ENCODE measurements at places on chromosomes 12 and 14.
A peak's percentile ranks its signal among the peaks of the same experiment; 100 is the strongest.

DNA sequence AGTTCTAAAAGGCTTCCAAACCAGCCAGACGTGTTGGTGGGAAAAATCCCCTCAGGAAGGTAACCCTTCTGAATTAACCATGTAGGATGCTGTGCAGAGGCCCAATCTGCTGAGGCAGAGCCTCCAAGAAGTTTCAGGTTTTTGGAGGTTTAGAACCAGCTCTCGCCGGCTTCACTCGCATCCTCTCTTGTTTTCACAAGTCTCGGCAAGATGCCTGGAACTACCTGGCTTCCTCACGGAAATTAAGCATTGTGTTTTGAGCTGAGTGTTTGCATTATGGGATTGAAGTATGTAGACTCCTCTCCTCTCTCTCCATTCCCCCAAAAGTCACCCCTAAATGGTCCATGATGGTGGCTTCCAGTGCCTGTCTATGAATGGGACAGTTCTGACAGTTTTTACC, 20.6 kb downstream of the LTBP2 start:
- DNase-seq, result no peak
- no peak overlapping the region for H3K27ac ChIP-seq
- no peaks in the 10 kb centered on the region for H3K36me3 ChIP-seq
- no peaks in the 10 kb centered on the region for H3K27me3 ChIP-seq

GRCh38 chr12:97306147-97306546, 156.5 kb upstream of the RMST start:
- H3K4me3 ChIP-seq, result no peak overlapping the region
- no peaks in the 10 kb centered on the region for H3K36me3 ChIP-seq
- H3K27ac ChIP-seq, result no peak overlapping the region
- no peaks in the 10 kb centered on the region for H3K27me3 ChIP-seq
- no peaks in the 10 kb centered on the region for H3K4me1 ChIP-seq

GRCh38 chr12:45339035-45339434, 123.1 kb downstream of the ANO6 start:
- H3K36me3 ChIP-seq, result peaks cover 4% of the 10 kb centered on the region
- no peak for DNase-seq
- no peak overlapping the region for H3K27ac ChIP-seq
- no peaks in the 10 kb centered on the region for H3K4me1 ChIP-seq

- no peaks in the 10 kb centered on the region for H3K4me1 ChIP-seq
- peaks cover 75% of the 10 kb centered on the region for H3K36me3 ChIP-seq
- no peak for DNase-seq
- no peaks in the 10 kb centered on the region for H3K27me3 ChIP-seq
Measured at GRCh38 chr14:91793704-91794103, 61.8 kb upstream of the CATSPERB start.

- H3K27me3 ChIP-seq, result no peaks in the 10 kb centered on the region
- H3K4me3 ChIP-seq, result peak overlapping the region; percentile 51
- DNase-seq, result peak; percentile 76
- H3K4me1 ChIP-seq, result no peaks in the 10 kb centered on the region
Measured at GRCh38 chr14:21852061-21852664, 178.5 kb upstream of the OR4E1 start.

DNA sequence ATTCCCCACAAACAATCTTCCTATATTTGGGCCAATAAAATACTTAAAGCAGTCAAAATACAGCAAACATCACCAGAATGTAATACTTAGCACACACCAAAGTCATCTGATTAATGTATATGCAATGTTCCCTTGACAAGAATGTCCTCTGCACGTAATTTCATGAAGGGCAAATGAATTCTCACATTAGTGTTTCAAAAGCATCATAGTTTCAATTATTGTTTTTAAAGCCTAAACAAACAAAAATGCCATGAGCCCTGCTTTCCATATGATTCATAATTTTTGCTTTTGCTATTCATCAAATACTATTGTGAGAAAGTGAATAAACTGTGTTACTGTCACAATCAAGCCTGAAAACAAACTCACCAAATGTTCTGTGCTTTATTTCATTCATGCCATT, 156.0 kb downstream of the EPS8 start:
- no peak overlapping the region for H3K4me3 ChIP-seq
- no peaks in the 10 kb centered on the region for H3K4me1 ChIP-seq

- no peaks in the 10 kb centered on the region for H3K4me1 ChIP-seq
- H3K36me3 ChIP-seq, result no peaks in the 10 kb centered on the region
- no peak for DNase-seq
- H3K27ac ChIP-seq, result no peak overlapping the region
- no peaks in the 10 kb centered on the region for H3K27me3 ChIP-seq
- H3K4me3 ChIP-seq, result no peak overlapping the region
Measured at GRCh38 chr14:72680853-72681640, 212.9 kb downstream of the DPF3 start.

DNA sequence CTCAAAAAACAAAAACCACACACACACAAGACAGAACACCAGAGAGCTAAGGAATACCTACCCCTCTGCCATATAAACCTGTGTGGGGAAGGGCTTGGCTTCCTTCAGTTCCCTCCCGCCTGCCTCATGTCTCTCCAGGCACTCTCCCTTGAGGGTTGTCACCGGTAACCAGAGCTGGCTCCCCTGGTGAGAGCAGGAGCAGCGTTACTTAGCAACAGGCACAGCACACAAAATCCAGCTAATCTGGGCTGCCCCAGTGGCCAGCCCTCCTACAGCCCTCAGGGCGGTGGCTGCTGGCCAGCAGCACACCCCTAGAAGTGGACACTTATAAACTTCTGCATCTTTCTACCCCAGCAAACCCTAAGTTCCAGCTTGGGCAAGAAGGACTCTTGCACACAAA, 21.6 kb upstream of the NR4A1 start:
- no peak for DNase-seq
- peaks cover 35% of the 10 kb centered on the region for H3K4me1 ChIP-seq
- H3K27ac ChIP-seq, result no peak overlapping the region
- no peaks in the 10 kb centered on the region for H3K36me3 ChIP-seq

- peaks cover 17% of the 10 kb centered on the region for H3K4me1 ChIP-seq
- peak overlapping the region; percentile 81 for H3K27ac ChIP-seq
- H3K27me3 ChIP-seq, result no peaks in the 10 kb centered on the region
Measured at GRCh38 chr14:23286902-23287479, 1.1 kb upstream of the HOMEZ start.

DNA sequence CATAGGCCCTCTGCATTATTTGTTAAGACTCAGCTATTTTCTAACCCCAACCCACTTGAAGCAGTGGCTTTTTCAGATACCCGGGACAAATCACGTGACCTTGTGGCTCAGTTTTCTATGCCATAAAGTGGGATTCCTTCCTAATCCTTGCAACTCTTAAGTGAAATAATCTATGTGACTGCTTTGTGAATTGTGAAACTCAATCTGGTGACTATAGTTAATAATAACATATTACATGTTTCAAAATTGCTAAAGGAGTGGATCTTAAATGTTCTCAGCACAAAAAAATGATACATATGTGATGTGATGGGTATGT, 17.3 kb downstream of the EML1 start:
- H3K4me3 ChIP-seq, result no peak overlapping the region
- no peak overlapping the region for H3K27ac ChIP-seq
- H3K27me3 ChIP-seq, result peaks cover 4% of the 10 kb centered on the region

DNA sequence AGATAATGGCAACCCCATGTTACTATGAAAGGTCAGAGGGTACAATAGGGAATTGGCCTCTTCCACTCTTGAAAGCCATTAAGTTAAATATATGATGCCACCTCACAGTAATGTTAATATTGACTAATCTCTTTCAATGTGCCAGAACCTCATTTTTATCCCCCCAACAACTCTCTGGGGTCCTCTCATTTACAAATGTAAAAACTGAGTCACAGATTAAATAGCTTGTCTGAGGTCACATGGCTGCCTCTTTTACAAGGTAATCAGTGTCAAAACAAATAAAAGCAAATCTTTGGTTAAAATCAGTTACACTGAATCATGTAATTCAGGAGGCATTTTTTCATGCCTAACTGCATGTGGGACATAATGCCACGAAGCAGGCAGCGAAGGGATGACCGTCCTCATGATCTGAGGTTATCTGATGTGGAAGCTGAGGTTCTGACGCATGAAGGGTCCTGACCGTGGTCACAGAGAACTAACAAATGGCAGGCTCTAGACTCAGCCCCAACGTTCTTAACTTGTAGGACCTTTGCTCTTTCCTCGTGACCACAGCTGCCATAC, 78.5 kb downstream of the PTPN21 start:
- no peak for DNase-seq
- H3K4me1 ChIP-seq, result no peaks in the 10 kb centered on the region
- no peak overlapping the region for H3K27ac ChIP-seq
- H3K27me3 ChIP-seq, result no peaks in the 10 kb centered on the region
- H3K36me3 ChIP-seq, result no peaks in the 10 kb centered on the region

GRCh38 chr14:71726580-71727021, 205.6 kb upstream of the RGS6 start:
- H3K4me3 ChIP-seq, result no peak overlapping the region
- H3K27ac ChIP-seq, result no peak overlapping the region
- H3K27me3 ChIP-seq, result no peaks in the 10 kb centered on the region
- H3K4me1 ChIP-seq, result no peaks in the 10 kb centered on the region

DNA sequence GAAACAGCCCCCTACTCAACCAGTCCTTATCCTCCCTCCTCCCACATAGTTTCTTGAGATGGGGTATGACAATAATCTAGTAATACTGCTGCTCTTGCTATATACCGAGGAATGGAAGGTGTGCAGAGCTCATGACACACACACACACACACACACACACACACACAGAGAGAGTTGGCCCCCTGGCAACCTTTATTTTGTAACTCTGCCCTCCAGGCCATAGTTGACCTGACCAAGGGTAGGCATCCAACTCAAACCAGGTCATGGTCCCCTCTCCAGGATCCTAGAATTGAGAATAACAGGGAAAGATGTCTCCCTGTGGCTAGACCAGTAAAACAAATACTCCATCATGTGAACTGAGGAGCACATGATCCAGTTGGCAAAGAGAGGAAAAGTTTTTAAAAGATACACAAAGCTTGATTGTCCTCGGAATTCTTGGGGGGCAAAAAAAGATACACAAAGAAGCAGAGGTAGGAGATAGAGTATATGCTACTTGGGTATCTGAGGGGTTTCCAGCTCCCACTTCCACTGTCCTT, 11.3 kb downstream of the ERO1A start:
- DNase-seq, result no peak
- no peak overlapping the region for H3K4me3 ChIP-seq
- H3K4me1 ChIP-seq, result peaks cover 34% of the 10 kb centered on the region
- H3K27me3 ChIP-seq, result no peaks in the 10 kb centered on the region
- no peak overlapping the region for H3K27ac ChIP-seq

DNA sequence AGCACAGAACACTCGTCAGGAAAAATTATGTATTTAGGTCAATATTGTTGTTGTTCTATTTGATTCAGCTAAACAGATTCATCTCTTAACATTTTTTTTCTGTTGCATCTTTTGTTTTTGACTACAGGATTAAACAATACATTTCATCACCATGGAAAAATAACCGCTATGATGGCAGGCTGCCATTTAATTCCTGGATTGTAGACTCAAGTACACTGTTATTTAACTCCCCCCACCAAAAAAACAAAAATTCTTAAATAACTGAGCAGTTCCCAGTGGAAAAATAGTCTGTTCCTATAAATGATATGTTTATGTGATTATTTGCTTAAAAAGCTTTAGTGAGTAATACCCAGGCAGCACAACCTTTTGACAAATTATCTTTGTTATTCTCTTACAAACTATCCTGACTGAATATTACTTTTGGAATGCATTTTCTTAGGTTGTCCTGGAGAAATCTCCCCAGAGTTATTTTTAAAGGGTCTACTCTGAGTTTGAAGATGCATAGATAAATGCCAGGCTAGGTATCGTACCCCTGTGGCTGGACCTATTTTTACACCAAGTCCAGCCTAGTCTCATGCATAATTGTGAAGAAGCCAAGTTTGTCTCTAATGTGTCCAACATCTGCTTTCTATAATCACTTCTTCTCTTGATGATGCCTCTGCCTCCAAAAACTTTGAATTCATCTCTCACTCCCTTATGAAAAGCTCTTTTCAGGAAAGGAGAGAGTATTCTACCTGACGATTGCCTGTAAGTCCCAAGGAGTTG, 3.7 kb downstream of the KERA start:
- no peak for DNase-seq
- H3K27me3 ChIP-seq, result no peaks in the 10 kb centered on the region
- no peaks in the 10 kb centered on the region for H3K36me3 ChIP-seq
- H3K4me3 ChIP-seq, result no peak overlapping the region
- H3K4me1 ChIP-seq, result no peaks in the 10 kb centered on the region
- H3K27ac ChIP-seq, result no peak overlapping the region

DNA sequence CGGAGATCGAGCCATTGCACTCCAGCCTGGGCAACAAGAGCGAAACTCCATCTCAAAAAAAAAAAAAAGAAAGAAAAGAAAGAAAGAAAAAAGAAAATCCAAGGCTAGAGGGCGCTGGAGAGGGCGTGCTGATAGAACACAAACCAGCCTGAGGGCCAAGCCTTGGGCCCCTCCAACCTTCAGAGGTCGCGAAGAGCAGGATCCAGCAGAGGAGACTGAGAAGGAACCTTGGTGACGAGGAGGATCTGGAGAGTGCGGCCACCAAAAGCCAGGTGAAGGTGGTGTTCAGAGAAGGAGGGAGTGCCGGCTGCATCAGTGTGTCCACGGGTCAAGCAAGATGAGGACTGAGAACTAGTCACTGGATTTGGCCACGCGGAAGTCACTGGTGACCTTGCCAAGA, 4.1 kb upstream of the DYNC1H1 start:
- no peaks in the 10 kb centered on the region for H3K36me3 ChIP-seq
- H3K4me3 ChIP-seq, result no peak overlapping the region
- no peak for DNase-seq
- H3K27ac ChIP-seq, result no peak overlapping the region
- no peaks in the 10 kb centered on the region for H3K27me3 ChIP-seq

DNA sequence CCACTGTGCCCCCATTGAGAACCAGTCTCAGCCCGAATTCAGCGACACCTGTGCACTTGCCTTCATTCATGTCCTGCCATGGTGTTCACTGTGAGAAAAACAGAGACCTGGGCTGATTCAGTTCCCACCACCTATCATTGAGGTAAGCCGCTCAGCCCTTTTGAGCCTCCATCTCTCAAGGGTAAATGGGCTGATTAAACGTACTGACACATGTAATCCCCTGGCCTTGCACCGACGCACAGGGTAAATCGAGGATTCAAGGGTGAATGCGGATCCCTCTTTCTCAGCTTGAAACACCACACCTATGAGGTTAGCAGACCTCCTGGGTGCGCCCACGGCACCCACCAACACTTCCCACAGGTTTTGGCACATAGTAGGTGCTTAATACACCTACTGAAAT, 69.7 kb downstream of the C14orf132 start:
- no peak overlapping the region for H3K27ac ChIP-seq
- no peaks in the 10 kb centered on the region for H3K36me3 ChIP-seq
- no peaks in the 10 kb centered on the region for H3K27me3 ChIP-seq
- no peak for DNase-seq
